ENCODE measurements at places on chromosomes 4 and X. TPM values are rescaled to one million over a fixed set of nuclear protein-coding genes. Genes with fewer than 3 reads are reported as not detected.
A peak's percentile ranks its signal among the peaks of the same experiment; 100 is the strongest.

DNA sequence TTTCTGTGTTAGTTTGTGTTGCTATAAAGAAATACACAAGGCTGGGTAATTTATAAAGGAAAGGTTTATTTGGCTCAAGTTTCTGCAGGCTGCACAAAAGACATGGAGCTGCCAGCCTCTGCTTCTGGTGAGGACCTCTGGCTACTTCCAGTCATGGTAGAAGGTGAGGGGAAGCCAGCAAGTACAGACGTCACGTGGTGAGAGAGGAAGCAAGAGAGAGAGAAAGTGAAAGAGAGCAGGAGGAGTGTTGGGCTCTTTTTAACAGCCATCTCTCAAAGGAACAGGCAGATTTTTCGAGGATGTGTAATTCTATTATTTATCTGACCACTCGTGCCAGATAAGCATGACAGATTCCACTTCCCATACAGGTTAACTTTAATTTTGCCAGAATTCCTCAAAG lies 1199.1 kb downstream of the ADGRL3 start:
- no peak for DNase-seq

DNA sequence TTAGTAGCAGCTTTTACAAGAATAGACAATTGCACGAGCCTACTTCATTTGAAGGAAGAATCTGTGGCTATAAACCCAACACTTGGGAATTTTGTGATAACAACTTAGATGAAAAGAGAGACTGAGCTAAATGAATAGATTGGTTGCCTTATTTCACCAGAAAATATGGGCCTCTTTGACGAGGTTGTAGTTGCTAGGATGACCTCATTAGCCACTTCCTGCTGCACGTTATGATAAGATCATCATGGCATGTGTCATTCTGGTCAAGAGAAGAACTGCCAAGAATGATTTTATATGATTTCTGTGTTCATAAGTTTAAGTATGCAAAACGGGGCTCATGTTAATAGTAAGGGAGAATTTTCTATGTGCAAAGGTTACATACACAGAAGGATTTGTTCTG lies 321.9 kb upstream of the GIMD1 start:
- DNase-seq, result no peak

GRCh38 chrX:110858565-110858964 lies 62.9 kb upstream of the CHRDL1 start:
- DNase-seq, result no peak

DNA sequence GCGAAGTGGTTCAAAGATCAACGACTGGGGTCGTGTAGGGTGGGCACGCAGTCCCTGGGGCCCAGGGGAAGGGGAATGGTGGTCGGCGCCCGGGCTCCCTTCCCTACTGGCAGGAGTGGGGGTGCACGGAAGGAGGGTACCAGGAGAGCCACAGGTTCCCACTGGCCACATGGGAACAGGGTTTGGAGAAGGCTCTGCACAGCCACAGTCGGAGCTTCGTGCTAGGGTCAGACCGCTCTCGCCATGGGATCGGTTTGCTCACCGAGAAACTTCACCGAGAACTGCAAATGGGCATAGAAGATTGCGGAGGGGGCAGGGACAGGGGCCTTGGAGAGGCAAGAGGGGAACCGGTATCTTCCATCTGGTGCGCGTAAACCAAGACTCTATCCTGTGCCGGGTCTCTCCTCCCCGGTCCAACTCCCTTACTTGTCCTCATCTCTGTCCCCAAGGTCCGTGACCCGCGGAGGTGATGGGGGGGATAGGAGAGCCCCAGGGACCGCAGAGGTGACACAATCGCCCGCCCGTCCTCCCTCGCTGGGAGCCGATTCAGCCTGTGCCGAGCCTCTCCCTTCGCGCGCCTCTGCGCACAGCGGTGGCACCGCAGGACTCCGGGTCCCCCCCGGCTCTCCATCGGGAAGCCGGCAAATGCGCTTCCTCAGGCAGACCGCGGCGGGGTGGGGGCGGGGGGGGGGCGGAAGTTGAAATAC lies 1.0 kb downstream of the SCD5 start:
- peak; percentile 36 for DNase-seq

DNA sequence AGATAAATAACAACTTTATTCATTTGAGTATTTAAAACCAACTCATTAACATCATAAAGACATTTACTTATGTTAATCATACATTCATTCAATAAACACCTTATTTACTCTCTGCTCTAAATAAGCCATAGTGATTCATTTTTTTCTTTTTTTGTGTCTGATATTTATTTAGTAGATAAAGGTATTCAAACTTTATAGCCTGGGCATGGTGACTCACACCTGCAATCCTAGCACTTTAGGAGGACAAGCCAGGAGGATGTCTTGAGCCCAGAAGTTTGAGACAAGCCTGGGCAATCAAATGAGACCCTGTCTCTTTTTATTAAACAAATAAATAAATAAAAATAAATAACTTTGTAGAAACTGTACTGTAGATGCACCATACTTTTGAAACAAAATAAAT lies 771.3 kb upstream of the PCDH7 start:
- DNase-seq, result no peak

The FGD1 gene
- 22.0 TPM for polyA plus RNA-seq

- no peak for DNase-seq
Observed at GRCh38 chr4:53380221-53380620, 2.8 kb downstream of the FIP1L1 start.

The RAB39B gene
- 2.9 TPM for polyA plus RNA-seq

GRCh38 chr4:11131491-11131890 lies 297.2 kb downstream of the HS3ST1 start:
- no peak for DNase-seq

The FAAH2 gene
- polyA plus RNA-seq, result 9.5 TPM

The RXFP1 gene
- 0.21 TPM for polyA plus RNA-seq

GRCh38 chrX:14775416-14775815 lies 97.5 kb downstream of the FANCB start:
- peak; percentile 12 for DNase-seq

- peak; percentile 61 for DNase-seq
Observed at GRCh38 chr4:112031712-112032328, 113.4 kb upstream of the FAM241A start.

DNA sequence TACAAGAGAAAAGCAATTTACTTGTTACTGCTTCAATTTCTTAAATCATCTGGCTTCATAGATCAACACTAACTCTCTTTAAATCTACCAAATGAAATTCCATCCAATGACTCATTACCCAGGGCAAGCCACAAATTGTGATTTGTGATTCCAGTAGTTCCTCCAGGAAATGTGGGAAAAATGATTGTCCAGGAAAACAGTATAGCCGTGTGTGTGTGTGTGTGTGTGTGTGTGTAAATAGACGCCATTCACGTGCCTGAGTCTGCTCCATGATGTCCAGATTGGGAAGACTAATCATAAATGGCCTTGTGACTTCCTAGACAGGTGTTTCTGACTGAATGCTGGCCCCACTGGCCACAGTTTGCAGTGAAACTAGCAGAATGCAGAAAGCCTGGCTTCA lies 121.3 kb downstream of the HS6ST2 start:
- DNase-seq, result no peak

The SEC24D gene
- polyA plus RNA-seq, result 37.6 TPM

DNA sequence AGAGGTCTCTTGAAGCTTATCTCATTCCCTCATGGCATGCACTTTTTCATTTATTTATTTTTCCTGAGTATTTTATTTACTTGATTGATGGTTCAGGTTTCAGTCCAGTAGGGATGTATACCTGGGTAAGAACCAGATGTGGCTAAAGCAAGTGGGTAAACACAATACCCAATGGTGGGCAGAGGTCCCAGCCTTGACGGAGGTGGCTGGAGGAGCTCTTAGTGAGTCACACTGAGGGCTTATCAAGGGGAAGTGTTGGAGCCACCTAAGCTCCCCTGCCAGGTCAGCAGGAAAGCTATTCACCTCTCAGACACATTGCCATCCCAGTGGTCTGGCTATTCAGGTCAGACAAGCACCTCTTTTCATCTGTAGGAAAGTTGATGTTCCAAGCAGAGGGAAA lies 236.2 kb upstream of the MAGEB16 start:
- no peak for DNase-seq

The CABS1 gene
- polyA plus RNA-seq, result not detected

DNA sequence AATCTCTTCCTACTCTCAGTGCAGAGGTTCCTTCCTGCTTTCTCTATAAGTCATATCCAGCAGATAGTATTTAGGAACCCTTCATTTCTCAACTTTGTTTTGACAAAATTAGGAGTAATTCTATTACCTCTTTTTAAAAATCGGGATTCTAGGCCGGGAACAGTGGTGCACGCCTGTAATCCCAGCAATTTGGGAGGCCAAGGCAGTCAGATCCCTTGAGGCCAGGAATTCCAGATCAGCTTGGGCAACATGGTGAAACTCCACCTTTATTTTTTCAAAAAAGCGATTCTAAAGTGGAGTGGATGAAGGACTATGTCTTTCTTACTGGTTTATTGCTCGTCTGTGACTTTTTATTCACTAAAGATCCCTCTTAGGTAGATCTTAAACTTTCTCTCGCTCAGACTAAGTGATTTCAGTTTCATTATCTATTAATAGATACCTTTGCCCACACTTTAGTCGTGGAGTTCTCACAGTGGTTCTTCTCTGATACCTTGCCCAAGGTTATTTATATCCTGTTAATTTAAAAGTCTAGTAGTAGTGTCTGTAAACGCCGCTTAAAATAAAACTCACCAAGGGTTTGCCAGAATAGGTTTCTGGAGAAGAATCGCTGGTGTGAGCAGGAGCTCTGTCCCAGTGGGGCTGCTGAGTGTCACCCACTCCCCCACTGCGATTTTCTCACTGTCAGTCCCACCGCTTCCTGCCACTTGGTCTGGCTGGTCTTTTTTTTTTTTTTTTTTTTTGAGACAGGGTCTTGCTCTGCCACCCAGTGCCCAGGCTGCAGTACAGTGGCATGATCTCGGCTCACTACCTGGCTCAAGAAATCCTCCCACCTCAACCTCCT lies 27.0 kb upstream of the TMEM131L start:
- no peak for DNase-seq

- no peak for DNase-seq
Observed at GRCh38 chrX:65451663-65452062, 82.9 kb downstream of the LAS1L start.

The TAF7L gene
- 0.50 TPM for polyA plus RNA-seq

DNA sequence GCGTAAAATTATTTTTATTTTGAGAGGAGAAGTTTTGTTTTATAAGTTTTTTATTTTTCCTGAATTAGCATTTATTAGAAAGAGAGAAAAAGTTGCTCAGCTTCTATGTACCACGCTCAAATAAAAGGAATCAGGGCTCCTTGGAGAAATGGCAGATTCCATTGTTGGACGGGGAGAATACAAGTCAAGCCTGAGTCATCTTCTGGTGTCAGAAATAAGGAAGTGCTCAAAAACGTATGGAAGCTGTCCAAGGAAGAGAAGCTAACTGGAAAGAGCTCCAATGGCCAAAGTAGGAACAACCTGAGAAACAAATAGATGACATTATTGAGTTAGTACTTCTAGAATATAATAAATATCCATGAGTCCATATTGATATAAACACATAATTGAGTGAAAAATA lies 89.3 kb upstream of the NEIL3 start:
- DNase-seq, result no peak

DNA sequence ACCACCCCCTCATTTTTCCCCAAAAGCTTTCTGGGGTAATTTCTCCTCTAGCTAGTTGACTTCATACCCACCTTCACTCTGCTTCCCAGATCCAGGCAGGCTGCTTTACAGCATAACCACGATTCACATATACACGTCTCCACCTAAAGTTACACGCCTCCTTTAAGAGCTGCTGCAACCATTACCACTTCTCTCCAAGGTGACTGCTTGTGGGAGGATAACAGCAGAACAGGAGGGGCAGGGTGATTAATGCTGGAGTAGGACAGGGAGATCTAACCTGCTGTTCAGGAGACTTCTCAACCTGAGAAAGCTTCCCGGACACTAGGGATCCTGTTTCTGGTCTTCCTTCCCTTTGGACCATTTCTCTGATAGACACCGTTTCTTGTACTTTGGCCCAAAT lies 77.4 kb downstream of the MGST2 start:
- DNase-seq, result no peak

The VGLL1 gene
- 8.4 TPM for polyA plus RNA-seq

GRCh38 chrX:68343551-68343950 lies 89.7 kb downstream of the OPHN1 start:
- DNase-seq, result no peak

DNA sequence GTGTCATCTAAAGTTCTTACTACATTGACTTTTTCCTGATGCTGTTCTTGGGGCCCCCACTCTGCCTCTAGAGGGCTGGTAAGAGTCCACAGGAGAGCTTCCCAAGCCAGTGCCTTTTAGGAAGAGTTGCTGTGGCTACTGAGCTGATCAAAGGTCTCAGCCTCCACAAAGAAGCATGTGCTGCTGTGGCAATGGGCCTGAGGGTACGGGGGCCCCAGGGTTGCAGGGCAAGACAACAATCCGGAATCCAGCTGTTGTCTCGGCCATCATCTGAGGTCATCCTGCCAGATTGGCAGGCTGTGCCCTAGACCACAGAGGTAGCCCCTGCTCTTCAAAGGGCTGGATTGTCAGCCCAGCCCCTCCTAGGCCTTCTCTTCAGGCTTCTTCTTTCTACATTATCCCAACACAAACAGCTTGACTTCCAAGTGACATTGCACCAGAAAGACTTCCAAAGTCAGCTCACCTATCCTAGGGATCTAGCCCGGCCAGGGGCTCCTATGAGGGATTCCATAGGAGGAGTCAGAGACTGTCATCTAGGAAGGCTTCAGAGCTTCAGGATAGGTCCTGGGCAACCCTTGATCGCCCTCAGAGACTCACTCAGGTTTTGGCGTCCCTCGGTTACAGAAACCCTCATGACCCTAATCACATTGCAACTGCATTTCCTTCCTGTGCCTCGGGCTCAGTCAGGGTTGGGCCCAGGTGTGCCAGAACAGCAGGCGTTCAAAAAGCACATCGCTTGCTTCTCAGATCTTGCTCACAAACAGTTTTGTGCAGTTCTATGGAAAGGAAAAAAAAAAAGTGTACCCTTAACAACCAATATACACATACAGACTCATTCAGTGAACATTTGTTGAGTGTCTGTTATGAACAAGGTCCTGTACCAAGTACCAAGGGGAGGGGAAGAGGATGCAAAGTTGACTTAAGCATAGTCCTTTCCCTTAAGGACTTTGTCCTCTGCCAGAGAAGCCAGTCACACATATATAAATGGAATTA lies 27.8 kb downstream of the SLC25A5 start:
- DNase-seq, result no peak

DNA sequence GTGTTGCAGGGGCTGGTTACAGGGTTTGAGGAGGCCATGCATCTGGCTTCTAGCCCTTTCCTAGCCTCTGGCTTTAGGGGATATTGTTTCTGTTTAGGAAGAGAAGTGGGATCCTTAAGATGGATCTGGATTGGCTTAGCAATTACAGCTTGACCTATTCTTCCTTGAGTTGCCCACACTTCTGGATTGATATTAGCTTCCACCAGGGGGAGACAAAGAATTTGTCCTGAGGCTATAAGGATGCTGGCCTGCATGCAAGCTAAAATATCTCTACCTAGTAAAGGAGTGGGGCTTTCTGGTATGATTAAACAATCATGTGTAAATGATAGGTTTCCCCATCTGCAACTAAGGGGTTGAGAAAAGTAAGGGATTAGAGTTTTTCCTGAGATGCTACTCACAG lies 117.2 kb downstream of the TEX13C start:
- DNase-seq, result peak; percentile 1

- no peak for DNase-seq
Observed at GRCh38 chr4:105944540-105944939, 49.3 kb downstream of the NPNT start.

All from renal pelvis (tissue), 12 donors.